ENCODE measurements at places on chromosomes 1 and 21.

DNA sequence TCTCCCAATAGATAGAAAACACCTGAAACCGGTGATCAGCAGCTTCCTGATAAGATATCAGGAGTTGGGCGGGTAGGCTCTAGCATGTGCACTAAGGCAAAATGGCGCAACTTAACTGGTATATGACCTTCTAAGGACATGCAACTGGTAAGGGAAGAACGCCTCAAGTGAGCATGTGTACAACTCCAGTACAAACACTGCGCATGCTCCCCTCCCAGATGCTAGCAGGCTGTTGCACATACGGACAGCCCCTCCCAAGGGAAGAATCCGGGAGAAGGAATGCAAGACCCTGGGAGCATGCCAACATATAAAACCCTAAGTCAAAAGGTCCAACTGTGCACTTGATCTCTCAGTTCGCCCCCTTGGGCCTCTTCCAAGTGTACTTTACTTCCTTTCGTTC, 110.8 kb downstream of the TSEN15 start:
- no peak for DNase-seq

DNA sequence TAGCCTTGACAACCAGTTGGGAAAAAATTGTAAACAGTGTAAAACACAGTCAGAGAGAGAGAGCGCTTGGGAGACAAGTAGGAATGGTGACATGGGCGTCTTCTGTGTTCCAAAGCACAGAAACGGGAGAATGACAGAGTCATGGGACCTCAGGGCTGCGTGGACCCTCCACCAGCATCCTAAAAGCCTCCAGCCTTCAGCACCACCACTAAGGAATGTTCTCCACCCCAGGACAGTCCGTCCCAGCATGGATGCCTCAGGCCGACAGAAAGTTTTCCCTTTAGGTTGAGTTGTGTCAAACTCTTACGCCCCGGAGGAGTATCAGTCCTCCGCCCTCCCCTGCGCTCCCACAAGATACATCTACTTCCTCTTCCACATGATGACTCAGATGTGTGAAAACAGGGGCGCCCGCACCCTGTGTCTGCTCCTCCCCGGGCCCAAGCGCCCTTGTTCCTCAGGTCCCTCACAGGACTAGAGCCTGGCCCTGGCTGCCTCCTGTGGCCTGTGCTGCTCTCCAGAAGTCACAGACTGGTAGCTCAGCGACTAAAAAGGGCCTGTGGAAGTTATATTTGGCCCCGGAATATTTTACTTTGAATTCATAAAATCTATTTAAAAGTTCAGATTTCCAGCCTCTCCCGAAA, 63.9 kb upstream of the EFHD2 start:
- DNase-seq: no peak

- no peak for DNase-seq
These were observed 16.6 kb upstream of the LGALS8 start for GRCh38 chr1:236507022-236507700.

GRCh38 chr1:221795380-221795779, 53.5 kb upstream of the DUSP10 start:
- no peak for DNase-seq

DNA sequence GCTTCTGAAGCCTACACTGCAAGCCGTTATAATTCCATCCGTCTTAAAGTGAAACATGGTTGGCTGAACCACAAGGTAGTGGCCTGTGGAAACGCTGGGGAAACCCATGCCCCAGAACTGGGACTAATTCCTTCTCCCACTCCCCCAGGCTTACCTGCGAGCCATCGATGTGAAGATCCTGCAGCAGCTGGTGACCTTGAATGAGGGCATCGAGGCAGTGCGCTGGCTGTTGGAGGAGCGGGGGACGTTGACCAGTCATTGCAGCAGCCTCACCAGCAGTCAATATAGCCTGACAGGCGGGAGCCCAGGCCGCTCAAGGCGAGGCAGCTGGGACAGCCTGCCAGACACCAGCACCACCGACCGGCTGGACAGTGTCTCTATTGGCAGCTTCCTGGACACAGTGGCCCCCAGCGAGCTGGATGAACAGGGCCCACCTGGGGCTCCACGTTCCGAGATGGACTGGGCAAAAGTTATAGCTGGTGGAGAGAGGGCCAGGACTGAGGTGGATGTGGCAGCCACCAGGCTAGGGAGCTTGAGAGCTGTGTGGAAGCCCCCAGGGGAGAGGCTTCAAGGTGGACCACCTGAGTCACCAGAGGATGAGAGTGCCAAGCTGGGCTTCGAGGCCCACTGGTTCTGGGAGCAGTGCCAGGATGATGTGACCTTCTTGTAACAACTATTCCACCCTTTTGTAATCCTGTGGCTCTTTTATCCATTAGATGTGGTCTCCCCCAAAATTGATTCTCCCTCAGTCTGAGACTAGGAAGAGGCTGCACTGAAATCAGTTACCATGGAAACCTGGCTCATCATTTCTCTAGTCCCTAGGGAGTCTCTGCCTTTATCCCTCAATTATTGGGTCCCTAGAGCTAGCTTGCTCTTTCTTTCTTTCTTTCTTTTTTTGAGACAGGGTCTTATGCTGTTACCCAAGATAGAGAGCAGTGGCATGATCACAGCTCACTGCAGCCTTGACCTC, 16.7 kb downstream of the LURAP1 start:
- DNase-seq: no peak

- DNase-seq: no peak
These were observed 149.5 kb upstream of the HP1BP3 start for GRCh38 chr1:20936621-20937020.

DNA sequence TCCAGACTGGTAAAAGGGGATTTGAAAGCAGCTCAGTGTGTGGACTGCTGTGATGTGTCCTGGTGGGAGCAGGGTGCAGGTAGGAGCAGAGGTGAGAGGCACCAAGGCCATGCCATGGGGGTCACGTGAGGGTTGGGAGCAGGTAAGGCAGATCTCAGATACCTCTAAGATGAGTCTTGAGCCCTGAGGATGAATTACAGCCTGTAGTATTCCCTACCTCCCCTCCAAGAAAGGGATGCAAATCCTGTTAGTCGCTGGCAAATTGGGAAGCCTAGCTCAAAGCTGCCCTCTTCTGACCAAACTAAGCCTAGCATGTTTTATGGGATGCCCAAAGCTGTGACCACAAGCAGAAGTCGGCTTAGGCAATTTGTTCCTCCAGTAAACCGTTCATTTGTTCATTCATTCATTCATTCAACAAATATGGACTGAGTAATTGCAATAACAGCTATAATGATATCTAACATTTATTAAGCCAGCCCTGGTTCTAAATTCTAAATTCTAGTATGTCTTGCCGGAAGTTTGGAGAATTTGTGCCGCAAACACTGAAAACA, 3.9 kb upstream of the NUAK2 start:
- no peak for DNase-seq

- no peak for DNase-seq
These were observed 172.0 kb downstream of the CDC7 start for GRCh38 chr1:91672601-91673161.

DNA sequence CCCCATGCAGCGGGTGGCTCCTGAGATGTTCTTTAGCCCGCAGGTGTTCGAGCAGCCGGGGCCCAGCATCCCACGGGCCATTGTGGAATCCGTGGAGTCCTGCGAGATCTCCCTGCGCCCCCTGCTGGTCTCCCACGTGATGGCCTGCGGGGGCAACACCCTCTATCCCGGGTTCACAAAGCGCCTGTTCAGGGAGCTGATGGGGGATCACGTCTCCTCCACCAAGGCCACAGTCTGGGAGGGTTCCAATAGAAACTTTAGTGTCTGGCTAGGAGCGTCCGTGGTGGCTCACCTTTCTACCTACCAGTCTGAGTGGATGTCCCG, 71.0 kb downstream of the ACTL8 start:
- no peak for DNase-seq

GRCh38 chr1:152954436-152954835, 7.4 kb downstream of the SPRR5 start:
- DNase-seq: no peak

DNA sequence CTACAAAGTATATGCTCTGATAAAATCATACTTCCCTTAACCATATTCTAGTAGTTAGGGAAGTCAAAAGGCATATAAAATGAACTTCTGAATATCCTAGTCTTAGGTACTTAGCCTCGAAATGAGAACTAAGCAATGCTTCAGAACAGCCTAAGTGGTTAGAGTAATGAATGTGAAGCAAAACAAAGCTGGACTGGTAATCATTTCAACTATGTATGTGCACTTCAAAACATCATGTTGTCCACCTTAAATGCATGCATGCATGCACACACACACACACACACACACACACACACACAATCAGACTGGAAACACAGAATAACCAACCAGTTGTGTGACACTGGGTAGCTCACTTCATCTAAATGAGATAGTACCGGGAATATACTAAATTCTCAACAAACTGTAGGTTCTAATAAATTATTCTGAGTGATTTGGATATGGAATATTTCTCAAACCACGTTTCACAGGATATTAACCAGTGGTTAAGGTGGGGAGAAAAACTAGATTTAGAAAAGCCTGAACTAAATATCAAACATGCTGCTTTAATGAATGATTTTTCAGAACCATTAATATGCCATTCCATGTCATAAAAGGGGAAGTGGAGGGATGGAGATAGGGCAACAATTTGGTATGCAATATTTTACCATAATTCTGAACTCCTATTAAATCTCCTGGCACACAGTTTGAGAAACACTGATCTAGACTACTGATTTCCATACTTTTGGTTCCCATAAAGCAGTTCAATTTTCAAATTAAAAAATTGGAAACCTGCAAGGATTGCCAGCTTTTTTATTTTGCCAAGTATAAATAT, 19.5 kb downstream of the RNF115 start:
- no peak for DNase-seq

GRCh38 chr1:85607126-85607920, 26.8 kb downstream of the CCN1 start:
- DNase-seq: no peak

DNA sequence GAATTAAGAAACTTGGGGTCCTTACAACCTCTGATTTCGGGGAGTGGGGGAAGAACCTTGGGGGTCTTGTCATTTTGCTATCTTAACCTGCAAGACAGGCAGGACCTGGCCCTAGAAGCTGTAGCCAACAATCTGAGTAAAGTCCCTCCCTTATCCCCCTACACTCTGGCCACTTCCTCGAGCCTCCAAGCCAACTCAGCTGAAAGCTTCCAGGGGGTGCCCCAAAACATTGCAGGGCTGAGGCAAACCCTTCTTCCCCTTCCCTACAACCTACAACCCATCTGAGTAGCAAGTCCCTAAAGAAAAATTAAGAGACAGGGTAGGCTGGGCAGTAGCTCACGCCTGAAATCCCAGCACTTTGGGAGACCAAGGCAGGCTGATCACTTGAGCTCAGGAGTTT, 5.0 kb downstream of the CERS2 start:
- DNase-seq: no peak

DNA sequence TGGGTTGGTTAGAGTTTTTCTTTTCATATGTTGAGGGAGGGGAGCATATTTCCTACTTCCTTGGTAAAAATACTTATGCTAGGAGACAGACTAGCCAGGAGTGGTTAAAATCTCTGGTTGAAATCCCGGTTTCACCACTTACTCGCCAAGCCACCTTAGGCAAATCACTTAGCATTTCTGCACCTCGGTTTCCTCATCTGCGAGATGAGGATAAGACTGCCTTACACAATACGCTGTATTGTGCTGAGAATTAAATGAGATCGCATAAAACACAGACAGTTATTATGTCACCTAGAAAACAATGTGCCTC, 1.4 kb downstream of the IFFO2 start:
- DNase-seq: no peak

GRCh38 chr1:13507075-13507474, 6.7 kb downstream of the LRRC38 start:
- DNase-seq: no peak

GRCh38 chr1:3533067-3534048, 78.0 kb downstream of the MEGF6 start:
- DNase-seq: no peak

DNA sequence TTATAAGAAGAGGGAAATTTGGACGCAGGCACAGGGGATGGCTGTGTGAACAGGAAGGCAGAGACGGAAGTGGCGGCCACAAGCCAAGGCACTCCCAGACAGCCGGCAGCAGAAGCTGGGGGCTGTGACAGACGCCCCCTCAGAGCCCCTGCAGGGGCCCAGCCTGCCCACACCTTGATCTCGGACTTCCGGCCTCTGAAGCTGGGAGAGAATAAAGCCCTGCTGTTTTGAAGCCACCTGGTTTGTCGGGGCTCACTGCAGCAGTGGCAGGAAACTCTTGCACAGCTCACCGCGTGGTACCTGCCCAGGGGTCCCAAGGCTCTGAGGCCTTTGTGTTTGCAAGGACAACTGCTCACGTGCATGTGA, 13.7 kb downstream of the MEGF6 start:
- DNase-seq: no peak

DNA sequence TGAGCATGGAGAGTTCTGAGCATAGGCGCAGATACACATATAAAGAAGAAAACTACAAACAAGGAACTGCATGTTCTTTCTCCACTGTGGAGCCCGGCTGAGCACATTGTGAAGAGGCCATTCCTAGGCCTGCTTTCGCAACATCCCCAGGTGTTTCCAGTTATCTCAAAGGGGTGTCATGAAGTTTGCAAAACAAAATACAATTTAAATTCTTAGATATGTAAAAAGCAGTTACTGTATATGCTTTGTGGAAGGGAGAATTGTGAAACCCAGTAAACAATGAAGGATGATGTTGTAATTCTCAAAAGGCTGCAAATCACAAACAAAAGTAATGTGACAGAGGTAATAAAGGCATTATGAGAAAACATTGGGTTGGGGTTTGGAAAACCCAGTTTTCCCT, 98.6 kb upstream of the ZNF644 start:
- no peak for DNase-seq

DNA sequence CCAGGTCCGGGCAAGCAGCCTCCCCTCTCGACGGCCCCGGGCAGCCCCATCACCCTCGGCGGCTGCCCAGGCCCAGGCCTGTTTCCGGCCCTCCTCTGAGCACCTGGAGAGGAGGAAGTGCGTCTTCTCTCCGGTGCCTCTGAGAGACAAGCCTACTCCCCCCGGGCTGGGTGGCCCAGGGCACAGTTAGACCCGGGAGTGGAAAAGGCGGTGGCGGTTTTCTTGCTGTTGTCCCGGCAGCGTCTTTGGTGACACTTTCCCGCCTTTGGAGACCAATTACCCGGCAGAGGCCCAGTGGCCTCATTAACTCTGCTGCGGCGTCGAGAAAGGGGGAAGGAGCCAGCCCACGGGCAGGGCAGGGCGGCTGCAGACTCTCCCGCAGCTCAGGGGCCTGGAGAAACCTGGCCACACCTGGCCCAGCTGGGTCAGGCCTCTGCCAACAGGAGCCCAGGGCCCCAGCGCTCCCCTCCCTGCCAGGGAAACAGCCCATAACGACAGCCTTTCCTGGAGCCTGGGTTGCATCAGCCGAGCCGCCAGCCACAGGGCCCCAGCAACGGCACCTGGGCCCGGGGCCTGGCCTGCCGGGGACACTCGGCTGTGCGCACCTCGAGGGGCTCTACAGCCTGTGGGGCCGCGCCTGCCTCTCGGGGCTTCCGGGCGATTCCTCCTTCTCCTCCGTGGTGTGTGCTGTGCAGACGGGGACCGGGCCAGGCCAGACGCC, 28.4 kb upstream of the C1orf159 start:
- DNase-seq: no peak

GRCh38 chr1:12472798-12473551, 145.0 kb downstream of the DHRS3 start:
- DNase-seq: no peak

- DNase-seq: no peak
These were observed 4.7 kb downstream of the SORT1 start for GRCh38 chr1:109392788-109393616.

Measured in left kidney (tissue), 8 donors.